GM12864 (cell line): ENCODE measurements at places on chromosomes 6 and 20.

DNA sequence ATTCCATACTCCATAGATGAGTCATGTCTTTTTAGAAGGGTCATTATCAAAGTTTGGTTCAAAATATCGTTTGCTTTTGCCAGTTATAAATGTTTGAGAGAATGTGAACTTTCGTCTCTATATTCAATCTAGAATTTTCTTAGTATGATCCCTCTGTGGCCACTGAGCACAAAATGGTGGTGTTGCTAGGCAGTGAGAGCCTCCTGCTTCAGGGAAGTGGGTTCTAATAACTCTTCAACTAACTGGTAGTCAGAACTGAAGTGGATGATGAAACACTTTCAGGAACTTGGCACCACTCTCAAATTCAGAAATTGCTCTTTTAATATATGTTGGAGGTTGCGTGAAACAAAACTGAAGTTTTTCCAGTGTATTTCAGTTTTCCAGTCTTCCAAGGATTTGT lies 125.0 kb upstream of the DOK5 start:
- DNase-seq = no peak

GRCh38 chr20:35319871-35320197 lies 27.6 kb upstream of the FAM83C start:
- DNase-seq = no peak

GRCh38 chr6:82840571-82840970 lies 225.1 kb downstream of the UBE3D start:
- no peak for DNase-seq

- DNase-seq = no peak
Observed at GRCh38 chr6:38171997-38172738, 352.6 kb downstream of the ZFAND3 start.

GRCh38 chr20:38620441-38620840 lies 18.8 kb downstream of the ARHGAP40 start:
- no peak for DNase-seq
